CD4-positive, alpha-beta T cell treated with Interleukin-12 subunit alpha and Interleukin-12 subunit beta, for 1 hour (primary cell): ENCODE measurements at places on chromosomes 2 and 18.

- DNase-seq = no peak
Observed at GRCh38 chr2:241940329-241940728, 70.8 kb downstream of the RTP5 start.

DNA sequence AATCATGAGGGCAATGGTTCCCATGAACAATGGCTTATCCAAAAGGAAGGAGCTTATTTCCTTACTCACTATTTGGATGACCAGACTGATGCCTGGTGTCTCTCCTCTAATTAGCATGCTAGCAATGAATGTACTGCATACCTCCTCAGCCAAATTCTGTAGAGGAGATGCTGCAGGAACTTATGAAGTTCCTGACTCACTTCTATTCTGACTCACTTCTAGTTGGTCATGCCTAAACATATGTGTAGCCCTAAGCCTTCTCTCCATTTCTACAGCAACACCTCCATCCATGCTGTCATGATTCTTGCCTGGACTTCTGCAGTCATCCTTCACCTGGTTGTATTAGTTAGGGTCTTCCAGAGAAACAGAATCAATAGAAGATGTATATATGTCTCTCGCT is 59.9 kb upstream of the MRPS9 start:
- DNase-seq = no peak

DNA sequence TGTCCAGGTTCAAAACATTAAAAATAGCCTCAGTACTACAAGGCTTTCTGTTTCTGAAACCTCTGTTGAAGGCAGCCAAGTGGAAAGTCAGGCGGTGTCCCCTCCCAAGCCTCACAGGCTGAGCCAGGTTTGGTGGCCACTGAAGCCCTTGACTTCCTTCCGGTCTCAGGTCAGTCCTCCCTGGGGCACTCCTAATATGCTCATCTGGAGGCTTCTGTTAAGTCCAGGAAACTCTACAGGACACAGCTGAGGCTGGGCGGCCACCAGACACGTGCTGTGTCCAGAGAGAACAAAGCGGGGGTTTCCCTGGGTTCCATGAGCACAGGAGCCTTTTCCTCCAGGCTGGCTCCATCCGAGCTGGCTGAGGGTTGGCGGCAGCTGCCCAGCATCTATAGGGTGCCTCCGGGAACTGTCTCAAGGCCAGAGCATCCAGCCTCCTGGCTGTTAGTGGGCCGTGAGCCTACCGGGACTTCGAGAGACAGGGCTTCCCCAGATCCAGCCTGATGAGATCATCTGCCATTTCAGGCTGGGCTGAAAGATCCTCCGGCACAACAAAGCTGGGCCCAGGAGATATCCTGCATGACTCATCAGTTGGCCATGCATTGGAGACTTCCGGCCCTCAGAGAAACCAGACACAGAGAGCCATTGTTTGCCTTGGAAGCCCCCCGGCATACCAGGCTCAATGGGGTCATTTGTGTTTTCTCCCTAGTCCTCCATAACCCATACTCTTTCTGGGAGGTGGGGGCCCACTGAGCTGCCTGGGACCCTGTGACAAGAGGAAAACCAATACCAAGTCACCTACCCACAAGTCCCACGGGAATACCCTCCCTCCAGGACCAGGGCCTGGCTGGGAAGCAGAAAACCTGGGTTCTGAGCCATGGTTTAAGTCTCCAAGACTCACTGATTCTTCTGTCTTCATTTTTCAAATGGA is 71.7 kb downstream of the HS1BP3 start:
- DNase-seq = no peak

GRCh38 chr18:36153203-36153602 is 23.5 kb downstream of the ELP2 start:
- DNase-seq = no peak

- no peak for DNase-seq
Observed at GRCh38 chr2:173400760-173401159, 46.1 kb downstream of the CDCA7 start.

- no peak for DNase-seq
Observed at GRCh38 chr2:72985136-72985535, 67.8 kb downstream of the EMX1 start.

- peak; percentile 17 for DNase-seq
Observed at GRCh38 chr2:229273723-229274338, 2.7 kb upstream of the PID1 start.

DNA sequence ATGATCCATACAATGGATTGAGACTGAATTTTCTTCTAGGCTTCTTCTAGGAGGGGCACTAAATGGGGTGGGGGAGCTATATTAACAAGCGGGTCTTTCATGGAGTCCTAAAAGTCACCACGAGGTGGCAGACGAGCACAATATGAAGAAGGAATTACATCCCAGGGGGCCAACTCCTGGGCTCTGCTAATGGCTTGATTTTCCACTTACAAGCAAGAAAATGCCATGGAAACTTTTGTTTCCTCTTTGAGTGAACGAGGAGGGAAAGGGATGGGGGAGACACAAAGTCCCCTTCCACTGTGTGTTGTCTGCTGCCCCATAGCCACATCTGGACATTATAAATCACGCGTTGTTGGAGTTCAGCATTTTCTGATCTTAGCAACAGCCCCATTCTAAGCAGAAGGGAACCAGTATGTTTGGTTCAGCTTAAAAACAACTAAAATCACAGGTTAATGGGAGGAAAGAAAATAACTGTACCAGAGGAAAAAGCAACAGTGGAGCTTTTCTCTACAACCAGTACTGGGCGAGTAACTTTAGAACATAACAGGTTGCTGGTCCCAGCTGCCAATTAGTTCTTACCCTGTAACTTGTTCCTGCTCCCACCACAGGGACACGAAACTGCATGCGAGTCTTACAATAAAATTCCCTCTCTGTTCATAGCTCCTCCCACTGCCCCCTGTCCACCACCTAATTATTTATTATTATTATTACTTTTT is 285.0 kb upstream of the PARD3B start:
- DNase-seq = peak; percentile 32

- no peak for DNase-seq
Observed at GRCh38 chr2:65199891-65200290, 27.7 kb upstream of the ACTR2 start.

DNA sequence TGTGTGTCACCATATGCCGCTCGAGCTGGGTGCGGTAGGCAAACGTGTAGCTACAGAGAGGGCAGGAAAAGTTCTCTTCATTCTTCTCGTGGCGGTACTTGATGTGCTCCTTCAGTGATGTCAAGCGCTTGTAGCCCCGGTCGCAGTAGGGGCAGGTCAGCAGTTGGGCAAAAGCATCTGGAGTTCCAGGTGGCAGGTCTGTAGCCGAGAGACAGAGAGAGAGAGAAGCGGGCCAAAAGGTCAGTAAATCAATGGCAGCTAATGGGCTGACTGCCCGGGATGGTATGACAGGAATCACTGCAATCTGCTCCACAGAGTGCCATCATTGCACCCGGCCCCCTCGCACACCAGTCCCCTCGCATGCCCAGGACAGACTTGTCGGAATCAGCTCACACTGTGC is 116.0 kb downstream of the ZEB2 start:
- no peak for DNase-seq

DNA sequence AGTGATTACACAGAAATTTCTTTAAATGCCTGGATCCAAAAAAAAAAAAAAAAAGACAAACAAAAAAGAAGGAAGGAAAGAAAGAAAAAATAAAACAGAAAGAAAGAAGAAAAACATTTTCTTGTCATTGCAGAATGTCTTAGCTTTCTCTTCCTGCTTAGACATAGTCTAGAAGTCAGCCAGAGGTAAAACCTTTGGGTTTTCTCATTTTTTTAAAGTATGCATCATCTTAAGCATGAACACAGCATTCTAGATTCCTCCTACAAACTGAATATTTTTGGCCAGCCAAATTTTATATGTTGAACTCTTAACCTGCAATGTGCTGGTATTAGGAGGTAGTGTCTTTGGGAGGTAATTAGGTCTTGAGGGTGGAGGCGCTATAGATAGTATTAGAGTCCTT is 243.9 kb downstream of the TRIB2 start:
- DNase-seq = no peak

DNA sequence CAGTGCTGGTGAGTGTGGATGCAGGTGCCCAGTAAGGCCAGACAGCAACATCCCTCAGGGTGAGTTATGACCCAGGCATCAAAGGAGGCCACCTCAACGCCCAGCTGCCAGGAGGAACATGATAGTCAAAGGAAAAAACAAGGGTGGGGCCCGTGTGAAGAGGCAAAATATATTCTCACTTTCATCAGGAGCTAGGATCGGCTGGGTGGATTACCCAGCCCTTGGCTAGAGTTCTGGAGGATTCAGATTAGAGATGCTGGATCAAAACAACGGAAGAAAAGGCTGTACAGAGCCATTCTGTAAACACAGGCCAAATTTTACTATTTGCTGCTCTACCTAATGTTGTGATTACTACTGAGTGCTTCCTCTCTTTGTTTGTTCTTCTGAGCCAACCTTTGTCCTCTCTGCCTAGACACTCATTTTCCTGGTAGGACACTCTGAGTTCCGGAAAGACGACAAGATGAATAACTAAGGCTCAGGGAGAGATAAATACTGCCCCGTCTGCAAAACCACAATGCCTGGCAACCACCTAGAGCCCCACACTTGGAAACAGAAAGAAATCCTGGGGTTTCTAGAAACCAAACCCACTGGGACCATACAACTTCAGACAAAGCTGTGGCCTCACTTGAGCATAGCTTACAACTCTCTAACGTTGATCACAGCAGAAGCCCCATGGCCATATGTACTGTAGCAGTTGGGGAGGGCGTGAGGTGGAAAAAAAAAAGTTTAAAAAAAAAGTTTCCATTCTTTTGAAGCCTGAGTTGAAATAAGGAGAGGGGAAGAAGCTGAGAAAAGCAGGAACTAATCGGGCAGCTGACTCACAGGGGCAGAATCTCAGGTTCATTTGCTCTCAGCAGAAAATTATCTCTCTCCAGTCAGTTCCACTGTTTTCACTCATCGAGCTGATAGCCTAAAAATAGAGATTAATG is 17.8 kb upstream of the PMAIP1 start:
- DNase-seq = no peak

- DNase-seq = no peak
Observed at GRCh38 chr2:199940373-199940772, 14.9 kb downstream of the TYW5 start.

DNA sequence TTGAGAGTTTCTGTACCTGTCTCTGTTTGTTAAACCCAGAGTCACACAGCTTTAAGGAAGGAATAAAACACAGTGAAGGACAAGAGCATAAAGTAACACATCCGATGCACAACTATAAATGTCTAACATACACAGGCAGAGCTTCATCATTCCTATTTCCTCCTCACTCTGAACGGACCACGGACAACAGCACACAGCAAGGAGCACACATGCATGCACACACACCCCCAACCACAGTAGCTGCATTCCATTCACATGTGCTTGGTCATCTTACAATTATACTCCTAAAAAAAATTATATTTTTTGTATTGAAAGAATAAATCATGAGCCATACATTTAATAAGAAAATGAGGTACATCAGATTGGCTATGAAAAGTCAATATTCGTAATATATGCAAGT is 58.3 kb downstream of the ID2 start:
- no peak for DNase-seq

GRCh38 chr2:105802587-105802986 is 57.9 kb downstream of the NCK2 start:
- peak; percentile 85 for DNase-seq

- DNase-seq = no peak
Observed at GRCh38 chr2:234835738-234836137, 116.1 kb upstream of the SH3BP4 start.

GRCh38 chr2:120528051-120528692 is 182.2 kb downstream of the INHBB start:
- no peak for DNase-seq

DNA sequence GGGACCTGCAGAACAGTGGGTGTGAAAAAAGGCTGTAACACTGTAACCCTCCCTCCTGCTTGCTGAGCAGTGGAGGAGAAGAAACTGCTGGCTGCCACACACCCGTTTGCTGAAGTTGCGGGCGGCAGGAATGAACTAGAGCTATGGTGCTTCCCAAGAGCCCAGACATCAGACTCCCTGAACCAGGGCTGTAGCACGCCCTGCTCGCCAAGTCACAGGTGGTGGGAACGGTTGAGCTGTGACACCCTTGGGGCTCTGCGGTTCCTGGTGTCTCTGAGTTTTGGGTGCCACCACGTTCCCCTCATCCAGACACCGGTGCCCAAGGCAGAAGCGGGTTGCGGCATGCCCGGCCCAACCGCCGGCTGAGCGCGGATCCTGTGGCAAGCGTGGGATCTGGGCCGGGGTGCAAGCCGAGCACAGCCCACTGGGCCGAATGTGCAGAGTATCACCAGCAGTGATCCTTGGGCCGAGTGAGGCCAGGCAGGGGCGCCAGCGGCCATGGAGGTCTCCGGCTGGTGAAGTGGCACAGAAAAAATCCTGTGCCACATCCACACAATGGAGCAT is 15.0 kb upstream of the ADI1 start:
- DNase-seq = no peak

DNA sequence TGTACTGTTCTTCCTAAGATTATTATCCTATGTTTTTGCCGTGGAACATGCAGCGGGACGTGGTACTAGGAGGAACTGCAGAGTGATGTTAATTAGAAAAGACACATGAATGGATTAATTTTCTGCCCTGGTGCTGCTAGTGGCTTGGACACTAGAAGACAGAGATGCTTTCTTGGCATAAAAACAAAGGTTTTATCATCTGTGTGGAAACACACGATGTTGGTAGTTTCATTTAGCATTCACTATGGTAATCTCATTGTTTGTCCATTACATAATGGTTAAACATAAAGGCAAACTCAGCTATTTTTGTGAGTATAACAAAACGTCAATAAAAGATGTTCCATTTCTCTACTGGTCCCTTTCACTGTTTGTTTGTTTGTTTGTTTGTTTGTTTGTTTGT is 22.8 kb downstream of the COL6A3 start:
- DNase-seq = no peak

GRCh38 chr2:219578811-219579613 is 6.9 kb downstream of the INHA start:
- DNase-seq = no peak

DNA sequence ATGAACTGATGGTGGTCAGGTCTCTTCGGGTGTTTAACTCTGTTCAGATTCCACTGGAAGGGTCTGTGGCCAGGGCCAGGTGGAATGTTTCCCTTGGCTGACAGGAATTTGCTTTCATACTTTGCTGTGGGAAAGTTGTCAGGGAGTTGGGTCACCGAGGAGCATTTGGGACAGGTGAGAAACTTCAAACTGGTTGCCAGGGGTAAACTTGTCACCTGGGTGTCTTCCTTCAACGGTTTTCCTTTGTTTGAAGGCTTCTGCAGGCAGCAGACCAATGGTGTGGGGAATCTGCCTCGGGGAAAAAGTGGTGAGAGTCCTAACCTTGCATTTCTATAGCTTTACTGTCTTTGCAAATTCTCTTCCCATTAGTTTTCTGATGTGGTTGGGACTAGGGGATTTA is 92.2 kb downstream of the TGFA start:
- DNase-seq = no peak

- DNase-seq = no peak
Observed at GRCh38 chr2:197037863-197038398, 111.4 kb upstream of the PGAP1 start.

- DNase-seq = no peak
Observed at GRCh38 chr18:9855681-9856080, 30.1 kb upstream of the TXNDC2 start.

DNA sequence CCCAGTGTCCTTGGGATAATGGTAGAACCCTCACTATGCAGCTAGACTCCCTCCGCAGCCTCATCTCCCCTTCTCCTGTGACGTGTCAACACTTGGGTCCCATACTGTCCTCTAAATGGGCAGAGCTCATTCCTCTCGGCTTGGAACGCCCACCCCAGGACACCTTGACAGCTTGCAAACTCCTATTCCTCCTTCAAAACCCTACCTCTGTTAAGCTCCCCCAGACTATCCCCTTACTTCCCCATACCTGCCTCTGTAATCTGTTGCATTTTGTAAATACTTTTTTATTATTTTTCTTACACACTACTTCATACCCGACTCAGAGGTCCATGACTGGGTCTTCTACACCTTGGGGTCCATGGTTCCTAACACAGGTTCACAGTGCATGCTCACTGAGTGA is 28.0 kb downstream of the STEAP3 start:
- DNase-seq = no peak
